ENCODE measurements at places on chromosomes 1 and 21.

DNA sequence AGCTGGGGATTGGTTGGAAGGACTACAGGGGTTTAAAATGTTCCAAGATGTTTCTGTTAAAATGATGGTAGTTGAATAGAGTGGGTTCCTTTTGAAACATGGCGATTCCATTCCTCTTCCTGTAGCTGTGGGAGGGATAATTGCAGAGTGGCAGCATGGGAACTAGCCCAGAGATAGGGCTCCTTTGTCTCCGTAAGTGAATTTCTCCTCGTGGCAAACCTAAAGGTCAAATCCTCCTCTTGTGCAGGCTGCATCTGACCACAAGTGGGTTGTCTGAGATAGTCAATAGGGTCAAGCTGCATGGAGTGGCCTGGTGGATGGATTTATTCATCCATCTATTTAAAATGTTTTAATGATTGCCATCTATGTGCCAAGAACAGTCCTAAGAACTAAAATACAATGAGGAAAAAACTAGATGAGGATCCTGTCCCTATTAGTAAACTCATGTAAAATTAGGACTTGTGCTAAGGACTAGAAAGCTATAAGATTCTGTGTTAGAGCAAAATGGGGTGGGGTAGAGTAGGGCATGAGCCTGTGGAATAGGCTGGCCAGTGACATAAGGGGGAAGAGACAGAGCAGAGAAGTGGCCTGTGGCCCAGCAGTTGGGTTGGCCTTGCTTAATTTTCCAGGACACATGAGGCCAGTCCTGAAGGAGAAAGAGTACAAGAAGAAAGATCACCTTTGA lies 89.1 kb upstream of the IVNS1ABP start:
- DNase-seq, result no peak

DNA sequence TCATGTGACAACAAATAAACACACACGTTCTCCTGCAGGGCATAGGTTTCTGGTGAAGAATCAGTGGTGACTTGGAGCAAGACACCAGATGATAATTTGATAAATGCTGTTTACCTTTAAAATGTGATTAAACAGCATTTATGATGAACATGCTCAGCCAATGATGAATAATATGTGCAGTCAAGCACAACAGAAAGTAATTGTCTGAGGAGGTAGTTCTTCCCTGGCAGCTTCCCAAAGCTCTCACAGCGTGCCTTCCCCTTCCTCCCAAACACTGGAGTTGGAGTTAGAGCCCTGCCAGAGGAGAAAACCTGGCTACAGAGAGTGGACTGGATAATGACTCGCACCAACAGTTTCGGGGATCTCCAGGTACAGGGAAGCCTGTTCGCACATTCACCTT lies 463.5 kb downstream of the SMYD3 start:
- DNase-seq, result peak; percentile 9

DNA sequence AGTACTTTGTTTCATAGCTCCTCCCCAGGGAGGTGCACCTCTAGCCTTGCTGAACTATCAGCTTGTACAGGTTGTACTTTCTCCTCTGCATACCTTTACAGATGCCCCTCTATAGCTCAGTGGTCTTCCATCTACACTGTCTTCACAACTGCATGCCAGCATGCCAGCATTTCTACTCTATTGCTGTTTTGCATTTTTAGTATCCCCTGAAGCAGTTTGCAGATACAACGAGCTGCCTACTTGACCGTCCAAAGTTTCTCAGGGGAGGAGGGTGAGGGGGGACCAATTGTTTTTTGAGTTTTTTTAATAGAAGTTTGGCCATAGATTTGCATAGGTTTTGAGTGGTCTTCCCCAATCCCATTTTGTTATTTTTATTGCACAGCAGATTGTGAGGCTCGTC lies 27.6 kb upstream of the CTH start:
- no peak for DNase-seq

GRCh38 chr1:78255846-78256245 lies 210.1 kb downstream of the GIPC2 start:
- peak; percentile 27 for DNase-seq

- DNase-seq, result peak; percentile 31
These were observed 1528.6 kb upstream of the TPTE start for GRCh38 chr21:8992731-8993174.

DNA sequence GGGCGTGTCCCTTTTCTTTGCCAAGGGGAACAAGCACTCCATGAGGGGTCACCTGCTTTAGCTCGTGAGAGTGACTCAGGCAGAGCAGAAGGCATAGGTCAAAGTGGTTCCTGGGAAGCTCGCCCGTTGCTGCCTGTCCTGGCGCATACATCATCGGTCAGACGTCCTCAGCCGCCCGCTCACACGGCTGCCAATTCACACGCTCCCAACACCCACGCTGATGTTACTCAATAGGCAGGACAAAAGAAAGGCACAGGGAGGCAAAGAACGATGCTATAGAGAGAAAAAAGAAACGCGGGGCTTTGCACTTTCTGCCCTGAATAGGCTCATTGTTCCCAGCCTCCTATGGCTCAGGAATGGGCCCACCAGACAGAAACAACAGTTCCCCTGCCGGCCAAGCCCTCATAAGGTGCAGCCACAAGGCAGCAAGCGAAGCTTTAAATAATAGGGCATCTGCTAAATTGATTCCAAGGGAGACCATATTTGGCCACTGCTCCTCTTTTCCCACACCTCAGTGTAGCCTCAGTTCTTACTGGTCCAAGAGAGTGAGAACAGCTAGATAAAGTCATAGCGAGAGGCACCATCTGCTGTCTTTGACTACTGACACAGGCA lies 38.7 kb downstream of the VTCN1 start:
- peak; percentile 89 for DNase-seq

DNA sequence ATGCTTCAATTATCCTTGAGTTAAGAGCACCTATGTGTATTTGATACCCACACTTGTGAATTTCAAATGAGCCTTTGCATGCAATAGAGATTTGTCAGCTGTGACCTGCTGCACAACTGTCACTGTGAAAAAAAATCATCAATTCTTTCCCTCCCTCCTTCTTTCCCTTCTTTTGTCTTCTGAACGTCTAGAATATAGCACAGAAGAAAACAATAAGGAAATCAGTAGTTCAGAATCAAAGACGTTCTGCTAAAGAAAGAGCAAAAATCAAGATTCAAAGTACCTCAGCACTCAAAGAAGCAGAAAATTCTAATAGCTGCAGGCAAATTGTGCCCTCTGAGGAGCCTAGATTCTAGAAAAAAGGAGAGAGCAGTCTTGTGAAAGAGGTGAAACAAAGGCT lies 1.7 kb upstream of the FMN2 start:
- DNase-seq, result no peak

DNA sequence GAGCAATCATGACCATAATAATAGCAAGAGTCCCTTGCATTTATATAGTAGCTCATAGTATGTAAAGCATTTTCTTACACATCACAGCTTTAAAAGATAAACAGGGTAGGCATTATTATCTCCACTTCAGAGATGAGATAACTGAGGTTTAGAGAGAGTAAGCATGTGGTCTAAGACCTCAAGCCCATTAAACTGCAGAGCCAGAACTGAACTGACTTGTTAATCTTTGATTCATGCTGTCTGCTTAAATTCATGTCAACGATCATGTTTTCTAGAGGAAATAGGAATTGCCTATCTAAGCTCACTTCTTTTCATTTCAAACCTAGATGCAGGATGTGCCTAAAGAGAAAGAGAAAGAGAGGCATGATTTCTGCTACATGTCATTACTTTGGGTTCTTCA lies 524.8 kb downstream of the PTPRC start:
- no peak for DNase-seq

- no peak for DNase-seq
These were observed at the start of gene COL9A2 for GRCh38 chr1:40316595-40317393. Gene COL9A2, minus strand, starts transcription at chr1:40317286. Its CDS starts 89 bp downstream, at chr1:40317197.

GRCh38 chr1:216330262-216330661 lies 93.0 kb downstream of the USH2A start:
- DNase-seq, result peak; percentile 20

DNA sequence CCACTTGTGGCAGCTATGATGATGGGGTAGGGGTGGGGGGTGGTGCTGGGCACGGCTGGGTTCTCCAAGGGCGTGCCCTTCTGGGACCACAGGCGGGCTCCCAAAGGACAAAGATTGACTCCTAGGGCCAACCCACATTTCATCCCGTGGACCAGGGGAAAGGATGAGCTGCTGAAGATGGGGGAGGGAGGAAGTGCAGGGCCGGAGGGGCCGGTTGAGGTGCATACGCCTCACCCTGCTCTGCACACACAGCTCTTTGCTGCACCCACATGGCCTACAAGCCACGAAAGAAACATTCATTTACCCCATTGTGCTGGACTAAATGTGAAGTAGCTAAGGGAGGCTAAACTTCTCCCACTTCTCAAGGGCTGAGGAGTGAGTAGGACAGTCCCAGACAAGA lies 34.2 kb upstream of the GNPAT start:
- DNase-seq, result peak; percentile 27

- no peak for DNase-seq
These were observed 333.0 kb downstream of the PAPPA2 start for GRCh38 chr1:176795929-176796328.

- DNase-seq, result no peak
These were observed 206.4 kb upstream of the SGIP1 start for GRCh38 chr1:66327588-66327987.

DNA sequence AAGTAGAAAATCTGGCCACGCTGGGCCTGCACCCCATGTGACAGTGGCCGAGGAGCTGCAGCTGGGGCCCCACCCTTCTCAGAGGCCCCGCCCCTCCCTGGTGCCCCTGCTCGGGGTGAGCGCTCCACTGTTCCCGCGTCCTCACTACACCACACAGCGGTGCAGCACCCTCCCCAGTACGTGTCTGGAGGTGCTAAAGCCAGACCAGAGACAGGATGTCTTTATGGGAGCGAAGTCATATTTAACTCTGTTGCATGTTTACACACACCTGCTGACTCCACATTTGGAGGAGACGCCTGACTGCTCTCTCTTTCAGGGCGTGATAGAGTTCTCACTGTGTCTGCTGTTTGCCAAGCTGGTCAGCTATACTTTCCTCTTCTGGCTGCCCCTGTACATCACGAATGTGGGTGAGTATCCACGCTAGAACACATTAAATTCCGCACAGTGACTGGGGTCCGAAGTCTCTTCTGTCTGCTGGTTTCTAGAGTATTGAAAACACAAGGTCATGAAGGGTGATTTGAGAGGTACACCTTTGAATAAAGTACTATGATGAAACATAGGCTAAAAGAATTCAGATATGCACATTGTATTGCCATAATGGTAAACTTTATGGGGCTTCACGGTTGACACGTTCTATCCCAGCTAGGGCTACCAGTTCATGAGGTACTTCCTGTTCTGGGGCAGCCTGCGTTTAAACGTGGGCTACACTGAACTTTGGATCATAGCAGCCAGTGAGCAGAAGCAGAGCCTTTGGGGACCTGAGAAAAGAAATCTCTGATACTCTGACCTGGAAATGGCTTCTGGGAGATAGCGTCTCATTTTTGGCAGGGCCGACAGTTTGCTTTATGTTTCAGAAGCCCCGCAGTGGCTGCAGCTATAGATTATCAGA lies 48.4 kb downstream of the SLC37A1 start:
- no peak for DNase-seq

DNA sequence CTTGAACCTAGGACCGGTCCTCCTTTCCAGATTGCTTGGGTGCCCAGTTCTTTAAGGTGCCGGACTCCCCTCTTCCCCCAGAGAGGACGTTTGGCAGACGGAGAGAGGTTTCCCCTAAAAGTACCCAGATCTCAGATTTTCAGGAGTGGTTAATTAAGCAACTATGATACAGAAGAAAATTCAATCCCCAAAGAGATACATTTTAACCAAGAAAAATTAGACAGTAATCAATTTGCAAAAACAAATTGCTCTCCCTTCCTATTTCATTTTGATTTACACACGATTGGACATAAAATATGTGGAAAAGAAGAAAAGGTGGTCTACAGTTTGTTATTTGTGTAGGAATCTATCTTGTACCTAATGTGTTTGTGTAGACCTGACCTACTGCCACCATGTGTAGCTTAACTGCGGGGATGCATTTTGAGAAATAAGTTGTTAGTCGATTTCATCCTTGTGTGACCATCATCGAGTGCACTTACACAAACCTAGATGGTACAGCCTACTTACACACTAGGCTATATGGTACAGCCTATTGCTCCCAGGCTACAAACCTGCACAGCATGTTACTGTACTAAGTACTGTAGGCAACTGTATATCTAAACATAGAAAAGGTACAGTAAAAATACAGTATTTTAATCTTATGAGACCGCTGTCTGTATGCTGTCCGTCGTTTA lies 755 bp downstream of the RPAP2 start:
- DNase-seq, result peak; percentile 10

GRCh38 chr1:232247669-232248068 lies 382.3 kb downstream of the SIPA1L2 start:
- DNase-seq, result no peak

DNA sequence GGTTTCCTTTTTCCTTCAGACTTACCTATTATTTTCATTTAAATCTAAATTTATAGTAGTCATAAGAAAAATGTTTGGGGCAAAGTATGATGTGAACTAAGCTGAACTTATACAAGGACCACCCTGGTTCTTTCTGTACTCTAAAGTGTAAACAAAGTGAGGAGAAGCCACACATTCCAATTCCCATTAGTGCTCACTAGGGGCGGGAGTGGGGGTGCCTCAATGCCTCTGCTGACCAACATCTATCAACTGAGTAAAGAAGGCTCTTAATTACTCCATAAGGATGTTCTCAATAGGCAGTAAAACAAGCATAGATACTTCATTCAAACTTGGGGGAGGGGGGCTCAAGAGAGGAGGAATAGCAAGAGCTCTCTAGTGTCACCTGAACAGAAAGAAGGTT lies 151.7 kb downstream of the CDC42BPA start:
- no peak for DNase-seq

- peak; percentile 73 for DNase-seq
These were observed 120.3 kb upstream of the TMEM51 start for GRCh38 chr1:15033264-15033663.

DNA sequence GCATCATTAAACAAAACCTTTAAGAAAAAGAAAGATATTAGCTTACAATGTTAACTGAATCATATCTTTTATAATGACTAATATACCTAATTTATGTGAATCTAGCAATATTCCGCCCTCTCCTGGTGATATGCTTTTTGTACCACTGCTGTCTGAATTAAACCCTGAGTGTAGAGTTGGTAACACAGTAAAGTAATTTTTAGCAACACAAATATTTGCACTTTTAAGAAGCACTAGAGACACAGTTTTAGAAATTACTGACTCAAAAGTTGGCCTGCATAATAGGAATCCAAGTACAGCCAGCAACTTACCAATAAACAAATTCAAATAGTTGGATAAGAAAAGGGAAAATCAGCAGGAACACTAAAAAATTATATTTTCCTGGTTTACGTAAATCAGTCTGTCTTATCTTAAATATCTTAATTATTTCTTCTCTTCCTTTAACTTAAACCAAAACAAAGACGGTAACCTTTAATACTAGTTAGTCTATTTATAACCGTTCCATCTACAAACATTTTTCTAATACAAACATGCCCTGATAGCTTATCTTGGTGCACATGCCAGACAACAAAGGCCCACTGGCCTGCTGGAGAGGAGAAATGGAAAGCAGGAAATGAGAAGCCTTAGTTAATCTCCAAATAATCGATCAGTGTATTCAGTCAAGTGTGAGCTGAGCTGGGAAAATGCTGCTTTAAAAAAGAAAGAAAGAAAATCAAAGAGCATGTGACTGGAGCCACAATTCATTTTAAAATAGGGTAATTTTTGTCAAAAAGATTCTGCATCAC lies 246.0 kb downstream of the RERE start:
- peak; percentile 76 for DNase-seq
